Common myeloid progenitor, CD34-positive (primary cell): ENCODE measurements at places on chromosomes 6 and 20.

DNA sequence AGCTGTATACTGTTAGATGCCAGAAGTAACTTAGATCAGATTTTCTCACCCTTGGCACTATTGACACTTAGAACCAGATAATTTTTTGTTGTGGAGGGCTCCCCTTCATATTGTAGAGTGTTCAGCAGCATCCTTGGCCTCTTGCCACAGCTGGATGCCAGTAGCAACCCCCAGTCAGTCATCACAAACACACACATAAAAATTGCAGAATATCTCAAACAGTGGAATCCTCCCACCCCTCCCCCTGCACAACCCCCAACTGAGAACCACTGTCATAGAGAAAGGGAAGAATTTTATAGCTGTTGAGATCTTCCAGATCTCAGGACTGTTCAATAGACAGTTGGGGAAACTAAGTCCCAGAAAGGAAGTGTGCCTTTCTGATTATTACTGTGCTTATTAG, 81.2 kb upstream of the VSTM2L start:
- no peak for DNase-seq

- DNase-seq, result no peak
Measured at GRCh38 chr6:35376281-35376680, 33.9 kb downstream of the PPARD start.

DNA sequence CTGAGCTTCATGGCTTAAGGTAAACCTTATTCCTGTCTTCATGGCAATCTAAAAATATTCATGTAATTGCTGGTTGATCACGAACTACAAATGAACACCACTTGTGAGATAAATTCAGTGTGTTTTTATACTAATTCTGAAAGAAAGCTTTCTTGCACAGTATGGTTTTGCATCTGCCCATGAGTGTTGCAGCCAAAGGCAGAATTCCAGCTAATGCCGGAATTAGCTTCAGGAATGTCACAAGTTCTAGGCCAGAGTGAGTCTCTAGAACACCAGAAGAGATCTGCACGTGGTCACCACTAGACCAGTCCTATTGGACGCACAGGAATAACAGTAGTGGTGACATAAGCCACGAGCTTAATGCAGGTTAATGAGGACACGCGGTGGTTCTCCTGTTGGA, 223.7 kb downstream of the CDH4 start:
- DNase-seq, result no peak

GRCh38 chr6:125818772-125819260, 28.1 kb downstream of the NCOA7 start:
- DNase-seq, result no peak

DNA sequence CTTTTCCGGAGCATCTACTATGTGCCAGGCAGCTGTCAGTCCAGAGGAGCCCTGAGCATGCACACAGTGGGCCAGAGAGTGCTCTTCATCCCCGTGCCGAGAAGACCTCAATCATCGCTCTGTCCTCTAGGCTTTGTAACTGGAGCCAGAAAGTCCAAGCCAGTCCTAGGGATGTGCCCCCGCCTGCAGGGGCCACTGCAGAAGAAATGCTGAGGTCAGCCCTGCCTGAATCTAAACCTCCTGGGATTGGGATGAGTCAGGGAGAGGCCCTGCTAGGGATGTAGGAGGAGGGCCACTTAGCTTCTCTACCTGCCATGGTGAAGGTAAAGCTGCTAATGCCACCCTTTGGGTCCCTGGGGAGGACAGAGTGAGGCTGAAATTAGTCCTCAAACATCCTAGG, 146.8 kb downstream of the CDC5L start:
- DNase-seq, result no peak

GRCh38 chr20:60484316-60484715, 526.1 kb downstream of the CDH26 start:
- DNase-seq, result no peak

DNA sequence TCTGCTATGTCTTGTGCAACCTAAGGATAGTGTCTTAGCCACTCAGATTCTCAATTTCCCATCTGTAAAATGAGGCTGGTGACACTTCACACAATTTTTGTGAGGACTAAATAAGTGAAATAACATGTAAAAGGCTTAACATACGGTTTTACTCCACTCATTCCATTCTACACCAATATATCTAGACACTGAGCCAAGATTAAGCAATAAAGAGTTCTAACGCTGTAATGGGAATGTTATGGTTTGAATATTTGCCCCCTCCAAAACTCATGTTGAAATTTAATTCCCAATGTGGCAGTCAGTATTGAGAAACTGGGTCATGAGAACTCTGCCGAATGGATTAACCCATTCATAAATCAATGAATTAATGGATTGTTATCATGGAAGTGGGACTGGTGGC, 301.0 kb downstream of the HACE1 start:
- no peak for DNase-seq

DNA sequence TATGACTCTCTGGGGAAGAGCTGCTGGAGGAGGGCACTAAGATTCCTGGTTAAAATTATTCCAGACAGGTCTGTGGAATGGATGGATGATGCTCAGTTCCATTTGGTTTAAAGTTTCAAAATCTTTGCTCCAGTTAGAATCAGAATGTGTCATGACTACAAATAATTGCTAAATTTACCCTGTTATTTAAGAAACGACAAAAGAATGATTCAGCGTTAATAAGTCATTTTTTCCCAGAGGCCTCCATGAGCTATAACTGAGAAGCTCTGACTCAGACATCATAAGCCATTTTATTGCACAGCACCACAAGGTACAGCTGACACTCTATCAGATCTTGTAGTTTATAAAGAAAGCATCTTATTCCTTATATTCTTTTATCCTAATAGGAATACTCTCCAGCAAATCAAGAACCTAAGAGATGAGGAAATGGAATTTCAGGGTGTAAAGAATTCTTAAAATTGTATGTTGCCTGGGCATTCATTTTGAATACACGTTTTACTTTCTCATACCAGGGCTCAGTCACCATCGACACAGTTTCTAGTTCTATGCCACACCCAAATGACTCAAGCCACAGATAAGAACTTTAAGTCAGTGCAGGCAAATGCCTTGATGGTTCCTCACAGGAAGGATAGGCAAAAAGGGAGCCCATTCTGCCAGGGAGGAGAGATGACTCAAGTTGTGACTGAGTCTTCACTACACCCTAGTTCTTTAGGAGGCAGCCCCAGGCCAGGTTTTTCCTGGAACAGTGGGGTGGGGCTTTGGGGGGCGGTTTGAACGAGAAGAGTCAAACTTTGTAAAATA, 636.0 kb downstream of the MMUT start:
- no peak for DNase-seq

- no peak for DNase-seq
Measured at GRCh38 chr20:2602746-2603145, 49.7 kb upstream of the NOP56 start.

DNA sequence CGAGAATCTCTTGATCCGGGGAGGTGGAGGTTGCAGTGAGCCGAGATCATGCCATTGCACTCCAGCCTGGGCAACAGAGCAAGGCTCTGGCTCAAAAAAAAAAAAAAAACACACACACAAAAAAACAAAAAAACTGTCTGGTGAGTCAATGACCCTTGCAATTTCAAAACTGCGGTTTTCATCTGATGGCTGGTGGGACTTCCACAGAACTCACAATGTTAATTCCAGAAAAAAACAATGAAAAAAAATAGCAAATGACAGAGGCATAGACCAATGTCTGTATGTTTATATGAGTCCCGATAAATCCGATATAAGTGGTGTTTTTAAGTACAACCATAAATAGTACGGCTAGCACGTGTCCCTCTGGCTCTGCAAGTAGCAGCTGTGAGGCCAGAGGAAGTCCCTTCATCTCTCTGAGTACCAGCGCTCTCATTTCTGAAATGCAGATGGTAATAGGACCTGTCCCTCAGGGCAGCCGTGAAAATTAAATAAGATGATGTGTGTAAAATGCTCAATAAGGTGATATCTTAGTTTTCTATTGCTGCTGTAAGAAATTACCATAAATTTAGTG, 21.9 kb upstream of the PTPN1 start:
- DNase-seq, result no peak

DNA sequence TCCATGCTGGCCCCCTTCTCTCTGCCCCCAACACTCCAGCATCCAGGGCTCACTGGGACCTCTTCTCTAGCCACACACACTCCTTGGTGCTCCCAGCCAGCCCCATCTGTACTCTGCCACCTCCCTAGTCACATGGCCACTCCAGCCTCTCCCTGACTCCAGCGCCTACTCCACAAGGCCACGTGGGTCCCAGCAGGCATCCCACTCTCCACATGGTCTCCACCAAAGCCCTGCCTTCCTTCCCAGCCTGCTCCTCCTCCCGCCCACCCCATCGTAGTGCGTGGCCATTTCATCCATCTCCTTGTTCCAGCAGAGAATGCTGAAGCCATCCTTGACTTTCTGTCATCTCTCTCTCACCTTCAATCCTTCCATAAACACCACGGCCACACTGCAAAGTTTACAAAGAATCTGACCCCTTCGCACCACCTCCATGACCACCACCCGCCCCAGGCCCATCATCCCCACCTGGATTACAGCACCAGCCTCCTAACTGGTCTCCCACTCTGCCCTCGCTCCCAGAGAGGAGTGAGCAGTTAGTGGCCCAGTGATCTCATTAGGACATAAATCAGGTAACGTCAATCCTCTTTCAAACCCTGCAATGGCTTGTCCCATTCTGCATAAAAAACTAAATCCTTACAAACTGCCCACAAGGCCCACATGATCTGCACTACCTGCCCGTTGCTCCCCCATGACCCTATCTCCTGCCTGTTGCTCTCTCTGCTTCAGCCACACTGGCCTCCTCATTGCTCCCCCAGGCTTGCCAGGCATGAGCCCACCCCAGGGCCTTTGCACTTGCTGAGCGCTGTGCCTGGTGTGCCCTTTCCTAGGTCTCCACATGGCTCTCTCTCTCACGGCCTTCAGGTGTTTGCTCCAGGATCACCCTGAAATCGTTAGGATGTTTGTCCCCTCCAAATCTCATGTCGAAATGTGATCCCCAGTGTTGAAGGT, 96.2 kb downstream of the GRM4 start:
- DNase-seq, result no peak

DNA sequence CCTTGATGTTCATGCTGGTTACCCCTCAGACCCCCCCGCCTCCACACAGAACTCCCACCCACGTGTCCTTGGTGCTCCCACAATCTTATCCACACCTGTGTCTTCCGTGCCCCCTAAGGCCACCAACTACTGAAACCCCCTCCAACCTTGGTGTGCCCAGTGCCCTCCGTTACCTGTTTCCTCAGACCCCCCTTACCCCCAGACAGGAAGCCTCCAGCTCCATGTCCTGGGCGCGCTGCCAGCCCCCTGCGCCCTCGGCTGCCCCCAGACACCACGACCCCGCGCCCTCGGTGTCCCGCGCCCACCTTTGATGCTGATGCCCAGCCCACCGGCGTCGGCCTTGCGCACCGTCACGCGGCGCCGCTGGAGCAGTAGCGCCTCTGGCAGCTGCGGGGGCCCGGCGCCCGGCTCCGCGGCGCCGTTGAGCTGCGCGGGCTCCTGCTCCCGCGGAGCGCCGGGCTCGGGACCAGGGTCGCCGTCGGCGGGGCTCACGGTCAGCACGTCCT, 504 bp downstream of the SNTA1 start:
- peak; percentile 65 for DNase-seq

- DNase-seq, result peak; percentile 86
Measured at GRCh38 chr6:136037242-136037875, 185.9 kb downstream of the PDE7B start.

- DNase-seq, result no peak
Measured at GRCh38 chr6:66948106-66948505, 1241.1 kb upstream of the EYS start.

GRCh38 chr6:87941556-87942358, 105.9 kb upstream of the SPACA1 start:
- no peak for DNase-seq

GRCh38 chr6:45657226-45657625, 279.5 kb upstream of the SUPT3H start:
- DNase-seq, result no peak

GRCh38 chr6:149545258-149545753, 537 bp downstream of the PPIL4 start:
- peak; percentile 90 for DNase-seq

DNA sequence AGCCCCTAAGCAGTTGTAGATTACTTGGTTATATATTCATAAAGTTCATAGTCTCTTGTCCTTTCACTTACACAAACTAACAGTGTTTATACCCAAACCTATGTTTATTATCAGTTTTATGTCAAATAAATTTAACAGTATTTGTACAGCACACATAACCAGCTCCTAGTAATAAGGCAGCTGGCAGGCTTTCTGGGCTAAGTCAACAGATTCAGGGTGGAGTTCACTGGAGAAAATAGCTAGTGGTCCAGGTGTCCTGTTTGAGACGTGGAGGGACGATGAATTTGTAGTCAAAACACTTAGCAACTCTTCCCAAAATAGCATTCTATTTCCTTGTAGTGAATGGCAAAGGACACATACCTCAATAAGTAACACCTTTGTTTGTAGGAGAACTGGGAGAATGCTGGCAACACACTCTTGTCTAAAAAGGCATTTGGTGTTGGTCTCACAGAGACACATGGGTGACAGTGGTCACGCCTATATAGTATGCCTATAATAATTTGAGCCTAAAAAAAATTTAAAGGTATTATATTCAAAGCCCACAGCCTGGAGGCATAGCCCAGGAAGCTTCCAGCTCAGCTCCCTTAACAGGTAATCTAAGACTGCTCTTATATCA, 156.4 kb upstream of the CARMIL1 start:
- DNase-seq, result no peak

DNA sequence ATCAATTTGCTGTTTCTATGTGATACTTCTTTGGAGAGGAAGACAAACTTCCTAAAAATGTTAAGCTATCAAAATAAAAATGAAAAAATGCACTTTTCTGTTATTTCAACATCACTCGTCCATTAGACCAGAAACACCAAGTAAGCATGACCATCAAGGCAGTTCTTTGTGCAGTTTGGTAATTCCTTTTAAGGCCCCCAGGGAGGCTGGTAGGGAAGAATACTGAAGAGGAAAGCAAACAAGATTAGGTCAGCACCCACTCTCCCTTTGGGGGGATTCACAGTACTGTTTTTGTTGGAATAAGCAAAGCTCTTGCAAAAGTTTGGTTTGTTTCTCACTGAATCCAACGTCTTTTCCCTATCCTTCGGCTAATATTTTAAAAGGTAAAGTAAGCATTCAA, 206.8 kb upstream of the SLC35B3 start:
- no peak for DNase-seq

DNA sequence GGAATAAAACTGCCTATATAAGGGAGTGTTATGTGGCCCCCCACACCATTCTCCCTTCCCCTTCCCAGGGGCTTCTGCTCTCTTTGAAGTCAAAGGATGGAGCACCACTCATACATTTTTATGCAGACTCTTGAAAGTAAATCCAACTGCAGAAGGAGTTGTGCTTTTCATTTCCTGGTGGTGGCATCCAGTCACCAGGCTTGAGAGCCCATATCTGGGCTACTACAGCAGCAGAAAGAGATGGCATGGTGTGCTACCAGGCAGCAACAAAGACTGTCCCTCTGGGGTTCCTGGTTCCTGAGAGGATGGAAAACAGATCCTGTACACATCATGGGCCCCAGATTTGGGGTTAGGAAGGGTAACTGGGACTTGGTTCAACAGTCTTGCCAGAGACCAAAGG, 226.4 kb downstream of the CLIC5 start:
- DNase-seq, result peak; percentile 18
